ENCODE measurements at places on chromosomes 12 and 14.

GRCh38 chr14:43735932-43736331 is 771.2 kb downstream of the FSCB start:
- DNase-seq, result no peak

GRCh38 chr14:92534932-92535643 is 21.5 kb downstream of the RIN3 start:
- DNase-seq, result no peak

GRCh38 chr14:32809255-32809654 is 129.4 kb upstream of the NPAS3 start:
- no peak for DNase-seq

DNA sequence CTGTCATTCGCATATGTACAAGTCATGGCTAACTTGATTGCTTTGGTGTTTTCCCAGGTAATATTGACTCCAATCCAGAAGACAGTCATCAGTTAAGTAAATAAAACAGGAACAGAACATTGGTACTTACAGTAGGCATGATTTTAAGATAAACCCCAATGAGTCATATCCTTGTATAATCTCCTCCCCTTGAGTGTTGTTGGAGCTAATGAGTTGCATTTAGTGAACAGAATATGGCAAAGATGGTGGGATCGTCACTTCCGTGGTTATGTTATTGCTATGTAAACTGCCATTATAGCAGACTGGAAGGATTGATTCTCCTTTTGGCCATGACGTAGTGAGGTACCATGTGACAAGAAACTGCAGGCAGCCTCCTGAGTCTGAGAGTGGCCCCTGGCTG is 102.2 kb downstream of the TMX1 start:
- no peak for DNase-seq

DNA sequence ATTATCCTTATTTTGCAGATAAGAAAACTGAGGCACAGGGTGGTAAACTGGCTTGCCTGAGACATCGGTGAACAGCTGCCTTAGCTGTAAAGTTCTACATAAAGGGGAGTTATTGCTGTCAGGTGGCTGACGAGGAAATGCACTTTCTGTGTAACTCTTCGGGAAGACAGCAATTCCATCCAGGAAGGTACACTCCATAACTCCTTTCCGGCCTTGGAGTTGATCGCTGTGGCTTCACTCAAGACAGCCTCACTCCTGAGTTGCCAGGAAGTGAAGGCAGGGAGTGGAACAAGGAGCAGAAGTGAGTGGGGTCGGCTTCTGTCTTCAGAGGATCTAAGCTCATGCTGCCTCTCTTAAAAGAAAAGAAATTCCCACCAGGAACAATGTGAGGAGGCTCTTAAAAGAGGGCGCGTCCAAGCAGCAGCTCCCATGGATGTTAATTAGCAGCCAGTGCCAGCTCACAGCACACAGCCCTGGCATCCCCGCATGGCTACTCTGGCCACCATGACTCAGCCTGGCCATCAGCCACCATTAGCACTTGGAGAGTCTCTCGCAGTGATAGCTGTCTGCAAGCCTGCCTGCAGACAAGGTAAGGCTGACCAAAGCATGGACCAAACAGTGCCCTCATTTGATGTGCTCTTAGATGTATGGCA is 60.3 kb downstream of the NUAK1 start:
- DNase-seq, result no peak

DNA sequence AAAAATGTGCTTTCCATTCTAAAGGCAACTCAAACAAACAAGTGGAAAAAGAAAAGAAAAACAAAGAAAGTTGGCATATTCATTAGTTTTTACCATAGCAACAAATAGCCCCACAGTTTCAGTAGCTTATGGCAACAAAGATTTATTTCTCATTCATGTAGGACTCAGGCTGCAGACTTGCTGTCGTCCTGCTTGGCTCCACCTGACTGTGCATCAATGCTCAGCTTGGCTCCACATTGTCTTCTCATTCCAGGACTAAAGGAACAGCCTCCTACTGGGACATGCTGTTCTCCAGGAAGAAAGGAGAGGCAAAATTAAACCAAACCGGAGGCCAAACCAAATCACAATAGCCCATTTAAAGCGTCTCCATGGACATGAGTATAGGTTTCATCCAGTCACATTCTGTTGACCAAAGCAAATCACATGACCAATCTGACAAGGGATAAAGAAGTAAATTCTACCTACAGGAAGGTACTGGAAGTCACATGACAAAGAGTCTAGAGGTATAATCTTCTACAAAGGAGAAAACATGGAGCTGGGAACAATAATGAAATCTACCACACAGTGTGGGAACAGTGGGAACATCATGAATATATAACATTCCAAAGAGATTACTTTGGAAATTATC is 222.5 kb downstream of the PIK3C2G start:
- no peak for DNase-seq

DNA sequence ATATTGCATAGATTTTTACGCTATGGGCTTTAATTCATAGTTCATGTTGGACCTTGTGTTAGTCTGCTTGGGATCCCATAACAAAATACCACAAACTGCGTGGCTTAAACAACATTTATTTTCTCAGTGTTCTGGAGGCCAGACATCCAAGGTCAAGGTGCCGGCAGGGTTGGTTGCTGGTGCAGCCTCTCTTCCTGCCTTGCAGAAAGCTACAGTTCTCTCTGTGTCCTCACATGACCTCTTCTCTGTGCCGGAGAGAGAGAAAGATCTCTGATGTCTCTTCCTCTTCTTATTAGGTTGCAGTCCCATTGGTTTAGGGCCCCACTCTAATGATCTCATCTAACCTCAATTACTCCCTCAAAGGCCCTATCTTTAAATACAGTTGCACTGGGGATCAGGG is 170.5 kb downstream of the IPO8 start:
- no peak for DNase-seq

DNA sequence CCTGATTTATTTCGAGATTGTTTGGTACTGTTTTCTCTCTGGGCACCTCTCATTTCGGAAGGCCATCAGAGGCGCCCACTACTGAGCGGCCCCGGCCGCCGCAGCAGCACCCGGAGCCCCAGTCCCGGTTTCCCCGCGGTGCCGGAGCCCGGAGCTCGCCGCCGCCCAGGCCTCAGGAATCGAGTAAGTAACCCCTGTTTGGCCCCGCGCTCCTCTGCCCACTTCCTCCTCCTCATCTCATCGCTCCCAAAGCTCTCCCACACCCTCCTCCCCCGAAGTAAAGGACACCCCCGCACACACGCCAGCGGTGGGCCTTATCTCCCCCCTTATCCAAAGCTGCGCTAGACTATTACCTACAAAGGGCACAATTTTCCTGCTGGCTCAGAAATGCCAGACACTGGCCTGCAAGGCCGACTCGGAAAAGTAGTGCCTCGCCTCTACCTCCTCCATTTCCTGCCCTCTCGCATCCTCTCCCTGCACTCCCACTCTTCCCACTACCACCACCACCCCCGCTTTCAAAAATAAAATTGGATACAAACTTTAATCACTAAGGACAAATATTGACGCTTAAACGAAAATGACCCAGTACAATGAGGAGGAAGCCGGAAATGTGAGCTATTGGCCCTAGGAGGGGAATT is 637 bp upstream of the FOXG1 start:
- no peak for DNase-seq

GRCh38 chr12:69569236-69569635 is 16.0 kb upstream of the CCT2 start:
- no peak for DNase-seq

GRCh38 chr12:132156573-132157325 is 12.5 kb downstream of the NOC4L start:
- no peak for DNase-seq

GRCh38 chr12:104136577-104136976 is 1.4 kb downstream of the NFYB start:
- DNase-seq, result no peak

- DNase-seq, result no peak
Measured at GRCh38 chr14:105930572-105930971, 404.2 kb downstream of the TMEM121 start.

- no peak for DNase-seq
Measured at GRCh38 chr12:26205941-26206340, 10.6 kb downstream of the SSPN start.

GRCh38 chr12:51865757-51866270 is 17.3 kb upstream of the FIGNL2 start:
- no peak for DNase-seq

GRCh38 chr14:57846596-57846995 is 19.3 kb downstream of the SLC35F4 start:
- no peak for DNase-seq

- no peak for DNase-seq
Measured at GRCh38 chr14:100820957-100821356, 5.0 kb upstream of the MEG3 start.

All from activated CD4-positive, CD25-positive, alpha-beta regulatory T cell (primary cell).